ENCODE measurements at places on chromosomes 16 and 17.
A peak's percentile ranks its signal among the peaks of the same experiment; 100 is the strongest.

- no peak overlapping the region for H3K4me3 ChIP-seq
- no peaks in the 10 kb centered on the region for H3K27me3 ChIP-seq
- H3K4me1 ChIP-seq: no peaks in the 10 kb centered on the region
- DNase-seq: no peak
- H3K36me3 ChIP-seq: peaks cover 35% of the 10 kb centered on the region
- no peak overlapping the region for H3K27ac ChIP-seq
Observed at GRCh38 chr17:561116-561515, 153.5 kb downstream of the VPS53 start.

DNA sequence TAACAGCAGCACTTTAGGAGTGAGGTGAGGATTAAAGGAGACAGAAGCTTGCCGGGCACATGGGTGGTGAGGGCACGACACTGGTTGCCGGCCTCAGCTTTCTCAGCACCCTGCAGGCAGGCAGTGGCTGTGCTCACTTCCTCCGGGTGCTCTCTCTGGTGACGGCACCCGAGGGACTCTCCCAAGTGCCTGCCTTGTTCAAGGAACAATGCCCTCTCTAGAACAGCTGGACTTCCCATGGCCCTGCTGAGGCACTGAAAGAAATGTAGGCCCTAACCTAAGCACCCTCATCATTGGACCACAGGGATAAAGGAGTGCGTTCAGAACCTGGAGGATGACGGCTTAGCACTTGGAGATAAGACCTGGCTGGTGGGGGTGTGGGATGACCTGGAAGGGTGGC lies 72.7 kb downstream of the N4BP1 start:
- peaks cover 14% of the 10 kb centered on the region for H3K4me1 ChIP-seq
- no peak overlapping the region for H3K4me3 ChIP-seq
- H3K27me3 ChIP-seq: no peaks in the 10 kb centered on the region
- H3K27ac ChIP-seq: no peak overlapping the region
- peaks cover 21% of the 10 kb centered on the region for H3K36me3 ChIP-seq

- H3K4me3 ChIP-seq: peak overlapping the region; percentile 62
- H3K27ac ChIP-seq: no peak overlapping the region
- no peaks in the 10 kb centered on the region for H3K36me3 ChIP-seq
- DNase-seq: peak; percentile 72
- H3K4me1 ChIP-seq: peaks cover 33% of the 10 kb centered on the region
- H3K27me3 ChIP-seq: peaks cover 4% of the 10 kb centered on the region
Observed at GRCh38 chr17:76382803-76383545, 1.4 kb upstream of the SPHK1 start.

- no peak for DNase-seq
- H3K36me3 ChIP-seq: no peaks in the 10 kb centered on the region
- H3K27me3 ChIP-seq: no peaks in the 10 kb centered on the region
- H3K4me3 ChIP-seq: no peak overlapping the region
- no peak overlapping the region for H3K27ac ChIP-seq
- H3K4me1 ChIP-seq: no peaks in the 10 kb centered on the region
Observed at GRCh38 chr17:53470626-53471025, 352.1 kb upstream of the KIF2B start.
